Stimulated activated CD4-positive, alpha-beta T cell treated with anti-CD3 and anti-CD28 coated beads, TNF-alpha, amount 100 ng/mL, for 4 hours (primary cell): ENCODE measurements at places on chromosomes 5 and 9.

GRCh38 chr5:150085191-150085912, 1.0 kb downstream of the CSF1R start:
- DNase-seq = no peak

DNA sequence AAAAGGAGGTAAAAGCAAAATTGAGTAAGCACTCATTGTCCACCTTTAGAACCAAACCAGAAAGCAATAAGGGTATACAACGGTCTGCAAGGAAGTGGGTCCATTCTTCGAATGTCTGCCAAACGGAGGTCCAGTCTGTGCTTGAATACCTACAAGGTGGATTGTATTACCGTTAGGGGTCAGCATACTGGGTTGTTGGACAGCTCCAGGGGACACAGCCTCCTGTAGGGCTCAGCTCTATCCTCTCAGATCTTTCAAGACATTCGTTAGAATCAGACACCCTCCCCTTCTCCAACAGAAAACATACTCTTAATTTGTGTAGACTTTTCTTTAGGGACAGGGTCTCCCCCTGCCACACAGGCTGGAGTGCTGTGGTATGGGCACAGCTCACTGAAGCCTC, 5.5 kb downstream of the ASTN2 start:
- DNase-seq = no peak

DNA sequence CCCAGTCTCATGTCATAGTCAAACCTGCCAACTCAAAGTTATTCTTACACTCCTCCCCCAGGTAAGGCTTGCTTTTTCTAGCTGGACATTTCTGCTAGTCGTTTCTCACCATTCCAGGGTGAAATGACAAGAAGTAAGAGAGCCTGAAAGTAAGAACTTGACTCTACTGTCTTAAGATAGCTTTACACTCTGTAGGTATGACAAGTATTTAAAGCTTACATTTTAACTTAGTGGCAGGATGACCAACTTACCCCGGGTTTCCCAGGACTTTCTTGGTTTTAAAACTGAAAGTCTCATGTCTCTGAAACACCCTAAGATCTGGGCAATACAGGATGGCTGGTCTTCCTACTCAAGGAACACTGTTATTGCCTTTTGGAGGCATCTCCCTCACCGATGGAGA, 67.5 kb upstream of the PIK3R1 start:
- no peak for DNase-seq

DNA sequence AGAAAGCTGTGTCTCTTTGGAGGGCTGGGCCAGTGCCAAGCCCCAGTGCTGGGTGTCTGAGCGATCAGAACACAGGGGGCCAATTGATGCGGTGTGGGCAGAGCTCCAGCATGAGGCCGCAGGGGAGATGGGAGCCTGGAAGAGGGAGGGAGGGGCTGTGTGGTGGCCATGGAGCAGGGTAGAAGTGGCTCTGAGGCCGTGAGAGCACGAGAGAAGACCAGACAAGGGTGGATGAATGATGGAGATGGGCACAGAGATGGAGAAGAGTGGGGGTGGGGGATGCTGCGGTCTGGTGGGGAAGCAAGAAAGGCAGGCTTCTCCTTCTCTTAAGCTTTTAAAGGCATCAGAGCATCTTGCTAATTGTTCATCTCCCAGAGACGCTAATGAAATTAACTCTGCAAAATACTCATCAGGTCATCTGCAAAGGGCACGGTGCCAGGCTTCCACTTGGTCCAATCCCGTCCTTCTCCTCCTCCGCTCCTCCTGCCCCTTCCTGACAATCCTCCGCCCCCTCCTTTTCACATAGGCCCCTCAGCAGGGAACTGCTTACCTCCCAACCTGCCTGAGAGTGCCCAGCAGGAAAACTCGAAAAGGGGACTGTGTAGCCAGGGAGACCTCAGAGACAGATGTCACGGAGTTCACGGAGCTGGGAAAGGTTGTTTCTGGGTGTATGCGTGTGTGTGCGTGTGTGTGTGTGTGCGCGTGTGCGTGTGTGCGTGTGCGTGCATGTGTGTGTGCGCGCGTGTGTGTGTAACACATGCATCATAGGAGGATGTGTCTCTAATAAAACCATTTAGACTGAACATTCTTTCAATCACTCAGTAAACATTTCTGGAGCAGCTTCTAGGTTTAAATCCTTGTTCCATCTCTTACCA, 7.1 kb upstream of the UNC5A start:
- no peak for DNase-seq

GRCh38 chr5:96244696-96245095, 188.4 kb downstream of the PCSK1 start:
- DNase-seq = no peak

GRCh38 chr9:74645007-74645639, 148.0 kb downstream of the RORB start:
- DNase-seq = no peak

DNA sequence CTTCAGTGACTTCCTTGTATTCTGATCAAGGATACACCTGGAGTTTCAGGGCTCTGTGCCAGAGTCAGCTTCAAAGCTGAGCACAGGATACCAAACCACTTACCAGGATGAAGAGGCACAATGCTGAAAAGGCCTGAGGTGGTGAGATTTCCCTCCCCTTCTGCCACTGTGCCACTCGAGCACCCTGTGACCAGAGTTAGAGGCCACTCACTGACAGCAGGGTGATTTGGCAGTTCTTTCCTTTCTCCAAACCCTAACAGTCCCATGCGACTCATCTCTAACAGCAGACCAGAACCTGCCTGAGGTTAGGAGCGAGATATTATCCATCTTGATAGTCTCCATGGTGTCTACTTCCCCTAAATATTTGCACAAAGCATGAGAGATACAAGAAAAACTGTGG, 1.8 kb downstream of the PLGRKT start:
- no peak for DNase-seq
